Mesenteric fat pad (tissue), 1 donor: ENCODE measurements at places on chromosomes 1 and 21.
A peak's percentile ranks its signal among the peaks of the same experiment; 100 is the strongest.

- DNase-seq, result no peak
Observed at GRCh38 chr1:220908757-220909156, 29.5 kb downstream of the HLX start.

GRCh38 chr1:236273358-236273757, 8.4 kb downstream of the ERO1B start:
- DNase-seq, result no peak

- no peak for DNase-seq
Observed at GRCh38 chr1:61647142-61647541, 77.8 kb downstream of the TM2D1 start.

DNA sequence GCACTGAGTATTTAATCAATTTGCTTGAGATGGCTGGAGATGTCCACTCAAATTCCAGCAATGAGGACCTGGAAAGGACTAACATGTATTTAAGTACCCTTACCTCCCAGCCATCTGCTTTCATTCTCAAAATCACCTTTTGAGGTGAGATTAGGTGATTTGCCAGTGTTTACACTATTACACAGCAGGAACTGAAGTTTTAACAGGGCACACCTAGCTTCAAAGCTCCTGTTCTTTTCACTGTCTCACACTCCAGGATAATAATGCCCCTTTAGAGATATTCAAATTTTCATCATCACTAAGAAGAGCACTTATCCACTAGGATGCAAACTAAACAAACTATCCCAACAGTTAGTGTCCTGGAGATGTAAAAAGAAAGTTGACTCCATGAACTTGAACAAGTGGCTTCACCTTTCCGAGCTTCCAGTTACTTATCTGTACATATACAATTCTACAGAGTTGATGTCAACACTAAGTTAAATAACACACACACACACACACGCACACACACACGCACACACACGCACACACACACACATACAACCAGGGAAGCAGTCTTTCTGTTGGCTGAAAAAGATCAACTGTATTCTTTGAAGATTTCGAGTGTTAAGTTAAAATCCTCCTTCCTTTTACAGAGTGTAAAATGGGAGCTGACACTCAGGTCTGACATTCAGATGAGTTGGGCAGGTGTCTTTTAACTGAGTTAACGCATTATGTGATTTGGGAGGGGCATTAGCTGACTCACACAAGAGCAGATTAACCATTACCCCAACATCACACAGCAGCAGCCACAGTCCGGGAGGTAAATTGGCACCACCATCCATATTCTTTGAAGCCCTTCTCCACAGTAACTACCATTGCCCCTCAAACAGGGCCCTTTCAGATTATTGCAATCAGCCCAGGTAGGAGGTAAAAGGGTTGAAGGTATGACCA, 15.5 kb upstream of the JAK1 start:
- no peak for DNase-seq

DNA sequence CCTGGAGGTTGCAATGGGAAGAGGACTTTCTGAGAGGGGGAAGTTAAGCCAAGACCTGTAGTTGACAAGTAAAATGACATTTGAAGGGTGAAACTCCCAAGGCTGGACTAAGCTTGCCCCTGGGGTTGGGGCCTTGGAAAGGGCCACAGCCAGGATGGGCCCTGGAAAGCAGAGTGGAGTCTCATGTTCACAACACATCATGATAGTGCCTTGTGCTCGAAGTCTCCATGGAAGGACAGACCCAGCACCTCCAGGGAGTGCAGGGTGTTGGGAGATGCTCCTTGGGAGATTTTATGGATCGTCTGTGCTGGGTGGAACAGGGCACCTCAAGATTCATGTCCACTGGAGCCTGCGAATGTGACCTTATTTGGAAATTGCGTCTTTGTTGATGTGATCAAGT, 55.6 kb upstream of the ACTRT2 start:
- DNase-seq, result no peak

GRCh38 chr1:25890239-25891034, 14.9 kb upstream of the PAQR7 start:
- DNase-seq, result no peak

- no peak for DNase-seq
Observed at GRCh38 chr1:244173240-244173639, 122.2 kb downstream of the ZBTB18 start.

GRCh38 chr1:73463873-73464272, 734.1 kb downstream of the LRRIQ3 start:
- no peak for DNase-seq

DNA sequence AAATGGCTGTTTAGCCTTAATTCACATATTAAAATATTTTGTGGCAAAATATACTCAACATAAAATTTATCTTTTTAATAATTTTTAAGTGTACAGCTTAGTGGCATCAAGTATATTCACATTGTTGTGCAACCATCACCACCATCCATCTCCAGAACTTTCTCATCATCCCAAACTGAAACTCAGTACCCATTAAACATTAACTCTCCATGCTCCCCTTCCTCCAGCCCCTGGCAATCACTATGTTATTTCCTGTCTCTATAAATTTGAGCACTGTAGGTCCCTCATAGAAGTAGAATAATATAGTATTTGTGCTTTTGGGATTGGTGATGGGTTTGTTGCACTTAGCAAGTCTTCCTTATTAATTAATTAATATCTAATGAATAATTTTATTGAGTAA, 29.4 kb downstream of the CCN1 start:
- no peak for DNase-seq

DNA sequence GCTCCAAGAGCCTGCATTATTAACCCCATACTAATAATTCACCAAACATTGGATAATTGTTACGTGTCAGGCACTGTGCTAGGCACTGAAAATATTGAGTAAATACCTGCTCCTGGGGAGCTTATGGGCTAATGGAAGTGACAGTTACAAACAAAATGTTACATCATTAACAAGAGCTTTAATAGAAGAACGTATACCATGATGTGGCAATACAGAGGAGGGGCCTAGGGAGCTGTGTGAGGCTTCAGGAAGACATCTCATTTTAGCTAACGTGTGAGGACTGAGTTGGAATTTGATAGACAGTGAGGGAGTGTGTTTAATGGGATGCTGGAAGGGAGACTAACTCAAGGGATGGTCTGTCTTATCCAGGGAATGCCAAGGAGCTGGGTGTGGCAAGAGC, 16.5 kb upstream of the TSPAN2 start:
- no peak for DNase-seq

DNA sequence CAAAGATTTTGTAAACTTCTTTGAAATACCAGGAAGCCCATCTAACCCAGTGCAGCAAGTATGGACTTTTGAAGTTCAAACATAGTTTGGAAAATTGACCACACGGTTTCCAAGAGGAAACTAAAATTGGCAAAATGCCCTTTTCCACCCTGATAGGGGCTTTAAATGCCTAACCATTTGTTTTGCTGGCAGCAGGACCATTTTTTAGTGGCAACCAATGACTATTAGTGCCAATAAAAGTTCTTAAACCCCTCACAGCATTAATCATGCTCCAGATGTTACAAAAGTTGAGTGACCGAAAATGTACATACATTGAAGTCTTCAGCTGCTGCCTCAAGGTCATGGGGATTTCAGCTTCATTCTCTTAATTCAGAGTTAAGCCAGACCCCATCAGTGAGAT, 46.4 kb upstream of the ENAH start:
- DNase-seq, result no peak

DNA sequence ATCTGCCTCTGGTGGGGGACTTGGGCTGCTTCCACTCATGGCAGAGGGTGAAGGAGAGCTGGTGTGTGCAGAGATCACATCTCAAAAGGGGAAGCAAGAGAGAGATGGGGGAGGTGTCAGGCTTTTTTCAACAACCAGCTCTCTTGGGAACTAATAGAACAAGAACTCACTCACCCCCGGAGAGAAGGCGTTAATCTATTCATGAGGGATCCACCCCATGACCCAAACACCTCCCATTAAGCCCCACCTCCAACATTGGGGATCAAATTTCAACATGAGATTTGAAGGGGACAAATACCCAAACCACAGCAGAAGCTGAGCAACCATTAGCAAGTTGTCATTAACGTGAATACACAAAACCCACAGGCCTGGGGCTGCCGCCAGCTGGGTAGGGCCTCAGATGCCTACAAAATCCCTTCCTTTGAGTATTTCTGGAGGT, 12.0 kb upstream of the VWA5B1 start:
- no peak for DNase-seq

DNA sequence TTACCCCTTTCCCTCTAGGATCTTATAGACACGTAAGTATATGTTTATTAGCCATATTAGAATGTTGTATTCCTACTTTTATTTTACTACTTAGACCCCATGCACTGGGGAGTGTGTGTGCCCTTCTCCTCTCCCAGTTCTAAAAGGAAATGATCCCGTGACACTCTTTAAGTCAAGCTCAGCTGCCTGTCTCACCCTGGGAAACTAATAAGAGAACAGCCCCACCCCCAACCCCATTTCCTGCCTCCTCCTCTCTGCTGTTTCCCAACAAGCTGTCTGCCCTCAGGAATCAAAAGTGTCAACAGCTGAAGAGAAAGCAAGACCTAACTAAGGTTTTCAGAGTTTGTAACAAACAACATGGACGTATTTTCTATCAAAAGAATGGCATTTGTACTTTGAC, 92.6 kb upstream of the VAV3 start:
- no peak for DNase-seq

- DNase-seq, result no peak
Observed at GRCh38 chr1:155078469-155079209, at the start of gene EFNA3. TSS of gene EFNA3 (plus strand) at chr1:155078837. CDS start at chr1:155078942, 105 bp downstream.

DNA sequence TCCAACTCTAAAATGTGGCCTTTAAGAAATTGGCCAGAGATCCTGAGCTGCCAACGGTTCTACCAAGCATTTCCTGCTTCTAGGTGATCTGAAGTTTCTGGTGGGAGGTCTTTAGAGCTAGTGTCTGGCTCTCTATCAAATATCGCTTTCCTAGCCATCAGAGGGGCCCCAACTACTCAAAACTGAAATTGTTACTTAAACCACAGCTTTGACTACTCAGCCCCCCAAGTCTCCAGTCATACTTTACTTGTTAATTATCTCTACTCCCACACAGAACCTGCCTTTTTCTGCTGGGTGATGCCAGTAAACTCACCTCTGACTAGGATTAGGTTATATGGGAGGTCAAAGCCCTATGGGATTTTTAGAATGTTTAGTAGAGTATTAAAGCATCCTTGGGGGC, 95.1 kb downstream of the FASLG start:
- DNase-seq, result no peak

DNA sequence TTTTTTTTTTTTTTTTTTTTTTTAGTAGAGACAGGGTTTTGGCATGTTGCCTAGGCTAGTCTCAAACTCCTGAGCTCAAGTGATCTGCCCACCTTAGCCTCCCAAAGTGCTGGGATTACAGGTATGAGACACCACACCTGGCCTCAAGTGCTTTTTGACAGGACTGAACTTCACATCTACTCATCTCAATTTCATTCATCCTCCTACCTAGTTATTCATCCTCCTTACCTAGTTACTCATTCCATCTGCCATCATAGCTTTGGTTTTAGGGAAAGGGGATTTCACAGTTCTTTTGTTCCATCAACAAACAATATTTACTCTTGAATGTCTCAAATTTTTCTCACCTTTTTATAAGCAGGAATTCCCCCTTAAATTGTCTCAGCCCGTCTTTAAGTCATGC, 38.6 kb upstream of the RALGPS2 start:
- DNase-seq, result no peak

DNA sequence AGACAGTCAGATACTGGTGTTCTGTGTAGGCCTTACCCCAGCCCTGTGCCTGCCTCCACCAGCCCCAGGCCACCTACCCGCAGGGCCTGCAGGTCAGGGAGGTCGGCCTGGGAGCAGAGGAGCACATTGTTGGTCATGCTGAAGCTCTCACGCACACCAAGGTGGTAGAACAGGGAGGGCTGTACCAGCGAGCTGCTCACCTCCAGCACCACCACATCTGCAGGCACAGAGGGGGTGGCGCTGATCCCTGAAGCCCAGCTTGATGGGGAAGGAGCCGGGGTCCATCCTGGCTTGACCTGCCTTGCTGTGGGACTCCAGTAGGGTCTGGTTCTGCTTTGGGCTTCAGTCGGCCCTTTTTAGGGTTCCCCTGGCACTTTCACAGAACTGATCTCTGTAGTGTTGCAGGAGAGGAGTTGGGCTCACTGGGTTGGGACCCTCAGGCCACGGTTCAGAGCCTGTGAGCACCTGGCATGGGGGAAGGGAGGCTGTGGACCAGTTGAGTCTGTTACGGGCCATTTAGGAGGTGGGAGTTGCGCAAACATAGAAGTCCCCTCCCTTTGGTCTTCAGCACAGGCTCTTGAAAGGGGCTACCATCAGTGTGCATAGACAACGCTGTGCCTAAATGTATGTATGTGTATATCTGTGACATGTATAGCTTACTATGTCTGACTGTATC, 1.9 kb downstream of the MAP3K6 start:
- no peak for DNase-seq

GRCh38 chr1:246786606-246787238, 62.5 kb downstream of the SCCPDH start:
- no peak for DNase-seq

DNA sequence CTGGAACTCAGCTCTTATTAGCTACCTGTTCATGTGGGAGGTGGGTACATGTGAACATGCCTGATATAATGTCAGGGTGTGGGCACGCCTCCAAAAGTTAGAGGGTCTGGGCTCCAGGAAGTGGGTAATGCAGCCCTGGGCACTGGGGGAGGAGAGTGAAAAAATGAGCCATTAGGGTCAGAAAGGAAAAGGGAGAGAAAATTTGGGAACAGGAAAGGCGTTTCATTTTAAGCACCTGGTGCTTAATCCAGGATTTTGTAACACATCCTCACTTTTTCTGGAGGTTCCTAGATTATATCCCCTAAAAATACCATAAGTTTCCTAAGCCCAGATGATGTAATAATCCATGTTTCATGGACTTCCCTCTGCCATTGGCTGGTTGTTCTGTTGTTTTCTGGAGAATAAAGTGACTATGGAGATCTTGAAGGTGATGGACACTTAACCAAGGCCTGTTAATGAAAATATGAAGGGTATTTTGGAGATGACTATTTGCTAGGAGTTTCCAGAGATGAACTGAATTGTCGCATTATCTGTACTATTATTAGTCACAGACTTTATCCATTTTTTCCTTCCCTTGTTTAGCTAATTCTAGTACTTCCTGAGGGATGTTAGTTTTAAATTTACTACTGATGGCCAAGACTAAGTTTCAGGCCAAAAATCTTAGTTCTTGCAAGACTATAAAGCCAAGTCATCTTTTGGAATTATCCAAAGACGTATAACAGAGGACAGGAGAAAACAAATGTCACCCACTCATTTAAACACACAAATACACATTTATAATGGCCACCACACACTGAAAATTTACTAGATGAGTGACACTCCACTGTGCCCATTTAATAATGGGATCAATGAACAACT, 24.4 kb upstream of the TARBP1 start:
- DNase-seq, result no peak

GRCh38 chr21:35873441-35873840, 186.9 kb downstream of the SETD4 start:
- no peak for DNase-seq

GRCh38 chr1:4526747-4527146, 127.7 kb upstream of the AJAP1 start:
- DNase-seq, result peak; percentile 18

- DNase-seq, result no peak
Observed at GRCh38 chr1:11967028-11967547, 13.2 kb upstream of the MFN2 start.

- no peak for DNase-seq
Observed at GRCh38 chr1:106984801-106985200, 71.7 kb upstream of the PRMT6 start.

GRCh38 chr1:90720145-90720636, 3.1 kb upstream of the BARHL2 start:
- DNase-seq, result no peak
